HFF-Myc (cell line): ENCODE measurements at places on chromosomes 1 and 21.

DNA sequence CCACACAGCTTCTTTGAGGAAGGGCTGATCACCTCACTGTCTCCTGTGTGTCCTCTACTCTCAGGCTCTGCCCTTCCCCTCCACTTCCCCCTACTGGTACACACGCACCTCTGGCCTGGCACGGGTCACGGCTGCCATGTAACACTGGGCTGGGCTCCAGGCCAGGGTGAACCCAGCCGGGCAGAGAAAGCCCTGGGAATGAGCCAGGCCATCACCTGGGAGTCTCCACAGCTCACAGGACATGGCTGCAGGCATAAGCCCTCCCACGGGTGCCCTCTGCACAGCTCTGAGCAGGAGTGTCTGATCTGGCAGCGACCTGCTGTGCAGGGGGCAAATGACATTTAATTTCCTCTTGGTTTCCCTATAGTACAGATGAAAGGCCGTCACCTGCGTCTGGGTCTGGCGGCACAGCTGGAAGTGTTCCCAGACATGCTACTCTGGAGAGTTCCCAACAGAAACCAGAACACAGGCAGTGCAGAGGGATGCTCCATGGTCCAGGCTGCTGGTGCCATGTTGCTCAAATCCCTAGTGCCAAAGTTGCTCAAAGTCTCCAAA, 61.2 kb downstream of the ERI3 start:
- no peak for DNase-seq

DNA sequence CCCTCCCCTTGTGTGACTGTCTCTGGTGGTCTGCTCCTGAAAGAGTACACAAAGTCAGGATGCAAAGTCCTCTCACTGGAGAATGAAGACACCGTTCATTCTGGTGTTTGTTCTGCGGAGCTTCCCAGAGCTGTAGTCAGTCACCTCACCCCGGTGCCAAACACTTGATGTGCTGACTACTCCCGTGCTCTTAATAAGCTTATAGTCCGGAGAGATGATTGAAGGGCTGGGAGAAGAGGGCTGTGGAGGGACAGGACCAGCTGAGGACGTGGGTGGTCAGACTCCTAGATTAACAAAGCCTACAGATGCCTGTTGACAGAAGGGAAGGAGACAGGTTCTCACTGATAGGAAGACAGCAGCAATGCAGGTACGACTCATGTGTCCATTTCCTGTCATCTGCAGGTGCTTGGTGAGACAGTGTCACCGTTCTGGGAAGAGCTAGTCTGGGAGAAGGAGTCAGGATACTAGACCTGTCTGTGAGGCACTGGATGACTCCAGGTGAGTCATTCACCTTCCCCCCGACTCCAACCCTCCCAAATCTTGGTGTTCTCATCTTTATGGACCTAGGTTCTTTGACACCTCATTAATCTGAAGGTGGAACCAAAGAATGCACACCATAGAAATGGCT, 40.4 kb upstream of the LRRN2 start:
- DNase-seq, result no peak

DNA sequence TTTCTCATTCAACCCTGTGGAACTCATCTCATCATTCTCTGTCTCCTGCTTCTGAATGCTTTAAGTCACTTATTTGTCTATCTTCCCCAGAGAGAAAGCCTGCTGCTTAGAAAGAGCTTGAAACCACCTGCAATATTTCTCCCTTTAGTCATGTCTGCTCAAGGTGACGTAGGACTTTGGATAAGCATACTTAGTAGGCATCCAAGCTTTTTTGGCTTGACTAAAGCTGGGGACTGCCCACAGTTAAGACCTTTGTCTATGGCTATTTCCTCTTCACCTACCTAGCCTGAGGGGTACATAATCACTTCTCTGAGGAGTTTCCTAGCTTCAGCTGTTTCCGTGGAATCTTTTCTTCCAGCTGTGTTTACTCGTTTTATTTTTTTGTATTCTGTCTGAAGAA, 665.8 kb upstream of the CAMK1G start:
- DNase-seq, result no peak

- no peak for DNase-seq
Measured at GRCh38 chr1:54227891-54228310, 27.9 kb downstream of the MRPL37 start.

GRCh38 chr1:6592441-6592840, 10.2 kb downstream of the KLHL21 start:
- DNase-seq, result no peak
